ENCODE measurements at places on chromosomes 3 and 15. TPM values are rescaled to one million over a fixed set of nuclear protein-coding genes. Genes with fewer than 3 reads are reported as not detected.

DNA sequence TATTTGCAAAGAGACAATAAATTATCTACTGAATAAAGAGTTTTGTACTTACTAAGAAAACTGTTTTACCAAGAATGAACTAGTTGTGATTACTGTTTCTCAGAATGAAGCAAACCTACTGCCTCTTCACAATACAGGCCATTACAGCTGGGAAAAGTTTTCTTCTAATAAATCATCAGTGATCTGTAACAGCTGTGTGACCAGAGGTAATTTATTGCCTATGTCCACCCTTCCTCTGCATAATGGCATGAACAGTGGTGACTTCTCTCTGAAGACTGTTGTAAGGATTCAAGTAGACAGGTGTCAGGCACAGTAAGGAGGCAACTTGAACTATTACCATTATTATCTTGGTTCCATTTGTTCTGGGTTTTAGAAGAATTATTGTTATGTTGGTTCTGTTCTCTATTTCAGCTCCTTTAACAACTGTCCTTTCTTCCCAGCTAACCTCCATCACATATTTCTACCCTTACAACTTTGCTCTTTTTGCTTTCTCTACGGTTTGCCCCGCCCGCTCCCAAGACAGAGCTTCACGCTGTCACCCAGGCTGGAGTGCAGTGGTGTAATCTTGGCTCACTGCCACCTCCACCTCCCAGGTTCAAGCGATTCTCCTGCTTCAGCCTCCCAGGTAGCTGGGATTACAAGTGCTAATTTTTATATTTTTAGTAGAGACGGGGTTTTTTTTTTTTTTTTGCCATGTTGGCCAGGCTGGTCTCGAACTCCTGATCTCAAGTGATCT is 51.5 kb downstream of the PRKAR2A start:
- H3K27ac ChIP-seq, result no peak overlapping the region
- no peaks in the 10 kb centered on the region for H3K4me1 ChIP-seq
- DNase-seq, result no peak
- H3K36me3 ChIP-seq, result no peaks in the 10 kb centered on the region
- no peak overlapping the region for H3K4me3 ChIP-seq
- no peaks in the 10 kb centered on the region for H3K27me3 ChIP-seq

- H3K4me1 ChIP-seq, result no peaks in the 10 kb centered on the region
- H3K36me3 ChIP-seq, result no peaks in the 10 kb centered on the region
- DNase-seq, result no peak
- H3K27me3 ChIP-seq, result no peaks in the 10 kb centered on the region
Measured at GRCh38 chr3:184008161-184008560, 9.5 kb downstream of the ABCC5 start.

The TMEM266 gene
- polyA plus RNA-seq, result not detected

The A4GNT gene
- not detected for polyA plus RNA-seq

Data from naive thymus-derived CD4-positive, alpha-beta T cell (primary cell).